Endodermal cell (in vitro differentiated cells): ENCODE measurements at places on chromosomes 4 and X.

DNA sequence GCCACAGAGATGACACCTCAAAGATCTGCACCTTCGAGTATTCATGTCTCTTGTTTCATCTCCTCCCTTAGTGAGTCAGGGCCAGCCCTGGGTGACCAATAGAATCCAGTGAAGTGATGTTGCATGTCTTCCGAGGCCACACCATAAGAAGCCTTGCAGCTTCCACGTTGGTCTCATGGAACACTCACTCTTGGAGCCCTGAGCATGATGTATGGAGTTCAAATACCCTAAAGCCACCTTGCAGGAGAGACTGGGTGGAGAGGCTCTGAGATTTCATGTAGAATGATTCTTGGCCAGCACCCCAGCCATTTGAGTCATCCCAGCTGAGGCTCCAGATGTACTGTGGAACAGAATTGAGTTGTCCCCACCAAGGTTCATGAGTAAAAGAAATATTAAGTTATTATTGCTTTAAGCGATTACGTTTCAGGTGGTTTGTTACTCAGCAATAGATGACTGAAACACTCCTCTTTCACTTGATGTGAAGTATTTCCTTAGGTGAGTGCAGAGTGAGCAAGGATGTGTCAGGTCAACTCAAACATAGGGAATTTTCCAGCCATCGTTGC lies 5.0 kb upstream of the RP2 start:
- DNase-seq: no peak

DNA sequence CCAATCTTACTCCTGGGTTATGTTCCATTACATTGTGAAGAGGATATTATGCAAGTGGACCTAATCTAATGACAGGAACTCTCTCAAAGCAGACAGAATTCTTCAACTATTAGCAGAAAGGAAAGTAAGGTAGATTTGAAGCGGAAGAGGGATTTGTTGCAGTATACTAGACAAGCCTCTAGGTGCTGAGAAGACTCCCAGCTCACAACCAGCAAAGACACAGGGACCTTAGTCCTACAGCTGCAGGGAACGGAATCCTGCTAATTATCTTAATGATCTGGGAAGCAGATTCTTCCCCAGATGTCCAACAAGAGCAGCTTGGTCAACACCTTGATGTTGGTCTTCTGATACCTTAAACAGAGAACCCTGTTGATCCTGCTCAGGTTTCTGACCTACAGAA lies 73.6 kb downstream of the STK32B start:
- no peak for DNase-seq

DNA sequence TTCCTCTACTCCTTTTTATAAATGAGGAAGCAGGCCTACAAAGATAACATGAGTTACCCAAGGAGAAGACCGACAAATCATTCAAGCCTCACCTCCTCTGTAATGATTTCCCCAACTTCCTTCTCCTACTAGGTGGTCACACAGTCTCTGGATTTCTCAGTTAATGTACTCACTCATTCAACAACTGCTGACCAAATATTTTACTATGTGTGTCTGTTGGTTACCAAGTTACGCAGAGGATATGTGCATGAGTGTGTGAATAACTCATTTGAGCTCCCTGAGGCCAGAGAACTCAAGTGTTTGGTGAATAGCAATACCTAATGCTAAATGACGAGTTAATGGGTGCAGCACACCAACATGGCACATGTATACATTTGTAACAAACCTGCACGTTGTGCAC lies 10.4 kb downstream of the CASK start:
- no peak for DNase-seq

DNA sequence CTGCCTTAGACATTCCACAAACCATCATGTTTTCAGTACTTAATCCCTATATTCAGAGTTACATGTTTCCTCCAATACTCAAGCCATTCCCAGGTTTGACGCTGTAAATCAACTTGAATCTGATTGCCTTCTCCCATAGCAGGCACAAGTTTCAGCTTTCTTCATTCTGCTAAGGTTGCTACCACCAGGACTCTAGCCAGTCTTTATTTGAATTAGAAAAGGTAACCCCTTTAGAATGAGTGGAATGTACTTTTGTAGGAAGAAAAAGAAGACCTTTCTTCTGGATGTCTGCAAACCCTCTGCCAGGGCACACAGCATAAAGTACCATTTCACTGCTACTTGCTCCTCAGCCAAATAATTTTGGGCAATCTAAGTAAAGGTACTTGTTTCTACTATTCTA lies 10.7 kb upstream of the RBMXL3 start:
- no peak for DNase-seq

GRCh38 chr4:55435141-55435841 lies 39.5 kb downstream of the TMEM165 start:
- DNase-seq: no peak

DNA sequence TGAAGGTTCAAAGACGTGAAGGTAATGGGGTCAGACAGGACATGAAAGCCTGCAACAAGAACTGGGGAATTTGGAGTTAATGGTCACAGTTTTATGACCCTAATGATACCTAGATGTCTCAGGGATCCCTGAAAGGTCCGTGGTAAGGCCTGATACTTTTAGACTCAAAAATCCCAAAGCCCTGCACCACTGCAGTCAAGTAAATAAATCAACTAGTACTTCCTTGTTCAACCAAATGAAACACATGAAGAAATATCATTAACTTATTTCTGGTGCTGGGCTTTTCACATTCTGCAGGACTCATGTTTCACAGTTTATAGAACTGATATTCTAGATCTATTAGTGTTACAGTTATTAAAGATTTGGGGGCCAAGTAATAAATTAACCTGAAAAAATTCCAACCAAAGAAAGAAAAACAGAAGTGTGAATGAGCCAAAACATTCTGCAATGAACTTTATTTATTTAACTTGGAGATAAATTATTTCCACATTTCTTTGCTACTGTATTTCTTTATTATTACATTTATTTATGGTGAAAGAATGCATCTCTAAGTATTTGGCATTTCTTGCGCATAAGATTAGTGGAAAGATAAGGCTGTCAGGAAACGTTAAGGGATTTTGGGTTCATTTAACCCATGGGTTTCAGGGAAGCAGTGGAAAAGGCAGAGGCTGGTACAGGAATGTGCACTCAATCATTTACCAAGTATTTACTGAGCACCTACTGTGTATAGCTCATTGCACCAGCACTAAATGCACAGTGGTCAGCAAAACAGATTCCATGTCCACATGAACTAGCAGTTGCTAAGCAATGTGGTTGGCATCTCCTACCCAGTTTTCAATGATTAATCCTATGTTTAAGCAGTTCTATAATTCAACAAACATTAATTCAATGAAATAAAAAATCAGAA lies 8.7 kb downstream of the WDFY3 start:
- no peak for DNase-seq

- no peak for DNase-seq
Observed at GRCh38 chrX:107599450-107599861, 28.9 kb upstream of the PRPS1 start.

DNA sequence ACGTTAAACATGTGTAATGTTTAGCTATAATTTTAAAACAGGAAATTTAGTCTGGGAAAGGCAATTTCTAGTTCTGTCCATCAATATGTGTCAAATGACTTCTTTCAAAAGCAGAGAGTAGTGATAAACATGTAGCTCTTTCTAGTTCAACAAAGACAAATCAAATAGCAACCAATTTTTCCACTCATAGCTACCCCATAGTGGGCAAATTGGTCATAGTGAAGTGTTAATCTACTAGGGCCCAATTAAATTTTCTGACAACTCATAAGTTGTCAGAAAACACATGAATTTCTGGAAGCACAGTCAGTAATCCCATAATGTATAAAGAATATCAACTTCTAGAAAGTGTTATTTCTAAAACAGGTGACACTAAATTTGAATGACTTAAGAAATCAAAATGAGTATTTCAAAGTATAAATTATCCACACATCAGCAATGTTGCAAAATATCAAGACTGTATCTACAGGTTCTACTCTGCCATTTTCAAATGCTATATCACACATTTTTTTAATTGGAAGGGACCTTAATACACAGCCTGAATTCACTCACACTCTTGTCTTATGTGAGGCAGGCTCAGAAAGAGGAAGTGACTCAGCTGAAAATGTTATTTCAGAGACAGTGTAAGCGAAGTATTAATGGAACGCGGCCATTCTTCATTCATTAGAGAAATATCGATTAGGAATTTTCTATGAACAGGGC lies 7.7 kb downstream of the OCIAD2 start:
- no peak for DNase-seq

DNA sequence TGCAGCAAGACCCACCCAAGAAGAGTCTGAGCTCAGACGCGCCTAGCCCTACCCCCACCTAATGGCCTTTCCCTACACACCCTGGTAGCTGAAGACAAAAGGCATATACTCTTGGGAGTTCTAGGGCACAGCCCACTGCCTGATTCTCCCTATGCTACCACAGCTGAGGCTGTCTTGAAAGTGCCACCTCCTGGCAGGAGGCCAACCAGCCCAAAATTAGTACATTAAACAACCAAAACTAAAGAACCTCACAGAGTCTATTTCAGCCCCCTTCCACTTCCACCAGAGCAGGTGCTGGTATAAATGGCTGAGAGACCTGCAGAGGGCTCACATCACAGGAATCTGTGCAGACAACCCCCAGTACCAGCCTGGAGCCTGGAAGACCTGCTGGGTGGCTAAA lies 119.1 kb downstream of the HMGN5 start:
- DNase-seq: peak; percentile 33

- DNase-seq: no peak
Observed at GRCh38 chrX:117843749-117844148, 272.9 kb downstream of the KLHL13 start.

- DNase-seq: no peak
Observed at GRCh38 chr4:149113804-149114430, 671.7 kb upstream of the NR3C2 start.

DNA sequence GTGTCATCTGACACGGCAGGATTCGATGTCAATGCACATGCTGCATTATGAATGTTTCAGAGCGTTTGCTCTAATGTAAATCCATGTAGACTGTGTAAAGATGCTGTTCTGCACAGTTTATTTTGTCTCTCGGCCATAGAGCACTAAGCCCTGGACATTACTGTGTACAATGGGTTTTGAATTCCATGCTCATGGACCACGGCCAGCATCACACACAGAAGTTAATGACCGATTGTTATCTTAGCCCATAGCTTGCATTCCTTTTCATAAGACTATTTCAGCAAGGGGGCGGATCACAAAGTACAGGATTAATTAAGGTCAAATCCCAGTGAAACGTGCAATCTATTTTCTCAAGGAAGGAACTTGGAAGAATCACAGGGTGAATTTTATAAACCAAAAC lies 286.1 kb upstream of the TENM3 start:
- no peak for DNase-seq

GRCh38 chr4:138639018-138639741 lies 376.4 kb upstream of the NOCT start:
- no peak for DNase-seq
